Fibroblast of villous mesenchyme (primary cell): ENCODE measurements at places on chromosomes 11 and 22.

DNA sequence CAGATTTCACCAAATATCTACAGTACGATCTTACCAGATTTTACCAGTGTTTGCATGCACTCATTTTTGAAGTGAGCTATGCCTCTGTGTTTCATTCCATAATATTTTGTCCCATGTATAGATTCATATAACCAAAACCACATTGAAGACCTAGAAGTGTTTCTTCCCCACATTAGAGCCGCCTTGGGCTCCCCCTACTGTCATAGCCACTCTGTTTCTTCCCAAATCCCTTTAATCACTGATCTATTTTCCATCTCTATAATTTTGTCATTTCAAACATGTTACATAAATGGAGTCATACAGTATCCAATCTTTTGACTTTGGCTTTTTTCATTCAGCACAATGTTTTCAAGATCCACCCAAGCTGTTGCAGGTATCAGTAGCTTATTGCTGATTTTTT lies 12.7 kb downstream of the MRGPRX3 start:
- DNase-seq, result peak; percentile 1

DNA sequence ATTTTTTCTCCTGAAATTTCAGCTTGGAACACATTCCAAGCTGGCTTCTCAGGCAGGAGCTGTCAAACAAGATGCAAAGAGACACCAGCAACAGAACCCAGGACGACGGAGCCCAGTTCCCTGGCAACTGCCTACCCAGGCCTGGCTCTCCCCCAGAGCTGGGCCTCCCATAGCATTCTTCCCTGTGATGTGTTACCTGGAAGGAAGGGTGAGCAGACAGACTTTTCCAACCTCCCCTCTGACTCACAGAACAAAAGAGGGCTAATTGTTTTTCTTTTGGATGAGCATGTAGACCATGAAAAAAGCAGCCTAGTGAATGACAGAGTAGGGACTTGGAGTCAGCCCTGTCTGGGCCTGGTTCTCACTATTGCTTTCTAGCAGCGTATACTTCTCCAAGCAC lies 55.3 kb upstream of the BMAL1 start:
- DNase-seq, result no peak

DNA sequence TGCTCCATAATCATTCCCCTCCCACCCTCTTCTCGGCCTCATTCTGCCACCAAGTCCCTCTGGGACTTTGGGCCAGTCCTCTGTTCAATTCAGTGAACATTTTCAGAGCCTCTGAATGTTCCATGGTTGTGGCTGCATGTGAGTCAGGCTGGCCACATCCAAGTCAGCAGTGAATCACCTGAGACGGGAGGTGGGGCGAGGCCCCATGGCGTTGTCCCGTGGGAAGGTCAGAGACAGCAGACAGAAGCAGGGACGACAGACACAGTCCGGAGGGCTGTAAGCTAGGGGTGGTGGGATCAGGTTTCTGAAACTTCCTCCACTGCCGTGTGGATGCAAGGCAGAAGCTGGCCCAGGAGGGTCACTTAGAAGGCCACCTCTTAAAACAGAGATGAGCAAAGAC lies 324.8 kb downstream of the MN1 start:
- DNase-seq, result peak; percentile 25

DNA sequence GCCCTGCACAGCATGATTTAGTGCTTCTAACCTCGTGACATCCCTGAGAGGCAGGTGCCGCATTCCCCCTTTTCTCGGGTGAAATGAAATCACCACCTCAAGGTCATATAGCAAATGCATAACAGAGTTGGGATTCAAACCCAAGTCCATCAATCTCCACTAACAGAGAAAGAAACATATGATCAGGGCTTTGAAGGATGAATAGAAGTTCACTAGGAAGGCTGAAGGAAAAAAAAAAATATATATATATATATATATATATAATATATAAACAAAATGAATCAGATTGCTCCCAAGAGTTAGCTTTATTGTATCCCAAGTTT lies 12.1 kb upstream of the ARHGEF17 start:
- DNase-seq, result no peak

GRCh38 chr11:64097468-64098317 lies 62.0 kb downstream of the FLRT1 start:
- no peak for DNase-seq

- peak; percentile 84 for DNase-seq
Measured at GRCh38 chr22:33785283-33785968, 134.8 kb downstream of the LARGE1 start.

DNA sequence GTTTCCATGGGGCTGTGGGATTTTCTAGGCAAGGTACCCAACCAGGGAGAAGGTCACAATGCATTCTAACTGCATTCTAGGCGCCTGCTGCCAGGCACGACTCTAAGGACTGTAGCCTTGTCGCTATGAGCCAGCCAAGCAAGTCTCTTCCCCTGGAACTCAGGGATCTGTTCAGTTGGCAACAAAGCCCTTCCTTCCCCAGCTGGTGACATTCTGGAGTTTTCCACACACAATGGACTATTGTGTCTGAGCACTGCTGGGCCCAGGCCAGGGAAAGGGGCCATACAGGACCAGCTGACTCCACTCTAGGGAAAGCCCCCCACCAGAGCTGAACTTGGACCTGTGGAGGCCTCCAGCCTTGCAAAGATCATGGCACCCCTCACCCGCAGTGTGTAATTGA lies 116.8 kb downstream of the RRAS2 start:
- DNase-seq, result no peak

GRCh38 chr11:67372321-67372992 lies 941 bp downstream of the CLCF1 start:
- DNase-seq, result no peak

GRCh38 chr11:85029964-85030363 lies 597.2 kb downstream of the DLG2 start:
- peak; percentile 25 for DNase-seq

DNA sequence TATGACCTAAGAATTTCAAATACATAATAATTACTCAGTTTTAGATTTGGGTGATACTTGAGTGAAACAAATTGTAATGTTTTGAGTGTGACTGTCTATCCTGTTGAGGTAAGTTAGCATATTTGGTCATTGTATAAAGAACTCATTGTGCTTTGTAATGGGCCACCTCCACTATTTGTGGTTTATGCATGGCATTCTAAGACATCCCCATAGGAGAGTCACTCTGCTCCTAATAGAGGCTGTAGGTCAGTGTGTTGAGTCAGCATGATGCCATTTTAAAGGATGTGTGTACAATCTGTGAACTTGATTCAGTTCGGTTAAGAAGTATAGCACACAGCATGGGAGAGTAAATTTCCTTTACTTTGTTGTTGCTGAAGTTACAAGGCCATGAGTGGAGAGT lies 1112.4 kb downstream of the JRKL start:
- DNase-seq, result no peak

DNA sequence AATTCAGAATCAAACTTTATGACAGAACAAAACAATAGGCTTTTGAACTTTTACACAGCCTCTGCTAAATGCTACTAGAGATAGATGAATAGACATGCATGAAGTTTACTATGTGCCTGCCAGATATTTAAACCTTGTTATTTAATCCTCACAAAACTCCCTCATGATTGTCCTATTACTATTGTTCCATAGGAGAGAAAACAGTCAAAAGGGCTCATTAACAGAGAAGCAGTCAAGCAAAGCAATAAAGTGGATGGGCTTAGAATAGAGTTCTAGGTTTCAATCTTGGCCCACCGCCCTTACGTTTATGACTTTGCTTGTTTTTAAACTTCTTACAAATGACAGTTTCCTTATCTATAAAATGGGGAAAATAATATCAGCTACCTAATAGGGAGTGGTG lies 12.9 kb downstream of the CWC15 start:
- DNase-seq, result no peak

DNA sequence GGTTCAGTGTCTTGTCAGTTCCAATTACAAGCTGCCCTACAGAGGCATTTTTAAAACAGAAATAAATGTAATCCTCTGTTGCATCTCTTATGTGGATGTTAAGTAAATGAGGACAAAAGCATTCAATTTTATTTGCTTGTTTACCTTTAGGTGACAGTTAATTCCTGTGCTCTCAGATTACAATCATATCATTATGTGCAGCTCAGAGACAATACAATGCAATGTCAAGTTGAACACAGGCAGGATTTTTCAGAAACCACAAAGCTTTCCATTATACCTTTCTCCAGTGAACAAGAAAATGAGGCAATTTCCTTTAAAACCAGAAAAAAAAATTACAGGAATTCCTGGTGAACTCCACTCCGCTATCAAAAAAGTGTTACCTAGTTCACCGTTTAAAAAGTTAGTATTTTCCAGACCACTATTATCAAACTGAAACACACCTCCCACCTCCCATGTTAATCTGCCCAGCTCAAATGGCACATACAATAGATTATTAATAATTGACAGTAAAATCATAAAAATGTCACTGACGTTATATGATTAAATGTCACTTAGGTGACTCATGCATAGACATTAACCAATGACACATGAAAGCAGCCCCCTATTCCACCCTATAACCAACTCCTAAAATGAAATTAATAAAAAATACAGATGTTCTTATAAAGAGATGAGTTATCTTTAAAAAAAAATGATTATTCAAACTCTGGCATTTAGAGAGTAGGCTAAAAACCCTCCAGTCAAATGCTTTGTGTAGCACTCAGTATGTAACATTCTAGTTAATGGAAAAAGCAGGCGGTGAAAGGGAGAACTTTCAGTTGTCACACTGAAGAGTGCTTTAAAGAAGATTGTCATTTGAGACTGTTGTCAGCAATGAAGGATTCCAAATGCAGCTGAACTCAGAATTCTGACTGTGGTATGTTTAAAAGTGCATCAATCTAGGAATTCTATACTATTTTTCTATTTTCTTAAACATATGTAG lies 98.6 kb downstream of the MUC15 start:
- no peak for DNase-seq

DNA sequence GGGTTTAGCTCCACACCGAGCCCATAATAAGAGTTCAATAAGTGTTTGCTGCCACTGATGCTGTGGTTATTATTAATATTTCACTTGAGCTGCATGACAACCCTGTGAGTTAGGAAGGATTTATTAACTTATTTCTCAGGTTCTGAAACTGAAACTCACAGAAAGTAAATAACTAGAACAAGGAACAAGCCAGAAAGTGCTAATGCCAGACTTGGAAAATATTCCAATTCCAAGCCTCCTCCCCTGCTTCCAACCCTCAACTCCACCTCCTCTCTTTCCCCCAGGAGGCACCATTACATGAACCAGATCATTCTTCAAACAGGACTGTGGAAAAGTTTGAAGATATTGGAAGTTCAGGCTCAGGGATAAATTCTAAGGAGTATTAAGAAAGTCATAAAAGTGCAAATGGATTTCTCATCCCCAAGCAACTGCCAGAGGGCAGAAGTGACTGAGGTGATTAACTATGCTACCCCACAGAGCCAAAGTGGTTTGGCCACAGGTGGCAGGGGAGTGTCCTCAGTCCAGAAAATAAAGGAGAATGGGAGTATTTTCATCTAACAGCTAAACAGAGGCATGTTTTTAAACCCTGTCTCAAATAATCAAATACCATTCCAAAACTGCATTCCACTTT lies 3.2 kb upstream of the FJX1 start:
- no peak for DNase-seq

GRCh38 chr22:19849835-19850762 lies 4.6 kb downstream of the GNB1L start:
- no peak for DNase-seq

DNA sequence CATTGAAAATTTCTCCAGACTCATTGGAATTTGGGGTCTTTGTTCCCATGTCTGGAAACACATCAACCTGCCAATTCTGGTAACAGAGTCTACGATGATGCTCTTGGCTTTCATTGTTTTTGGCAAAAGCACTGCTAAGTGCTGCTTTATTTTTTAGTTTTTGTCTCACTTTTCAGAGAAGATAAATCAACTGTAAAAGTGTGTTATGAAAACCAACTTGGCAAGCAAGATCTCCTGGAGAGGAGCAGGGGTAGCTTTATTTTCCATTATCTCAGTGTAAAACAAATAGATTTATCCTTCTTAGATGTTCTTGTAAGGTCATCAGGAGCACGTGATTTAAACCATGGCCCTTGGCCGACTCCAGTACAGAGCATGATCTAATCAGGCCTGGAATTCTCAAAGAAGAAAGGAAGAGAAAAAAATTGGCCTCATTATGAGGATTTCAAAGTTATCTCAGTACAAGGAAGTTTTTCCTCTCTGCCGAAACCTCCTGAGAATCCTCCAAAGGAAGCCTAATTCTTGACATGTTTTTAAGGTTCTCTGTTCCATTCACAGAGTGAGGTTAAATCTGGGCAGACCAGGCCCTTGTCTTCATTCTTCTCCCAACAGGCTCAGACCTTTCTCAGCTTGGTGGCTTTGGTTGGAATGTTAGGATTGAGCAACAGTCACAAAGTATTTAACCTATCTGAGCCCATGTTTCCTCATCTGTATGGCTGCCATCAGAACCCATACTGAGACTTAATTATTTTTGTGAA lies 16.4 kb upstream of the PAMR1 start:
- DNase-seq, result peak; percentile 88

- no peak for DNase-seq
Measured at GRCh38 chr22:29022101-29022817, 39.4 kb downstream of the C22orf31 start.

GRCh38 chr22:30284666-30285065 lies 4.6 kb downstream of the CASTOR1 start:
- DNase-seq, result no peak

DNA sequence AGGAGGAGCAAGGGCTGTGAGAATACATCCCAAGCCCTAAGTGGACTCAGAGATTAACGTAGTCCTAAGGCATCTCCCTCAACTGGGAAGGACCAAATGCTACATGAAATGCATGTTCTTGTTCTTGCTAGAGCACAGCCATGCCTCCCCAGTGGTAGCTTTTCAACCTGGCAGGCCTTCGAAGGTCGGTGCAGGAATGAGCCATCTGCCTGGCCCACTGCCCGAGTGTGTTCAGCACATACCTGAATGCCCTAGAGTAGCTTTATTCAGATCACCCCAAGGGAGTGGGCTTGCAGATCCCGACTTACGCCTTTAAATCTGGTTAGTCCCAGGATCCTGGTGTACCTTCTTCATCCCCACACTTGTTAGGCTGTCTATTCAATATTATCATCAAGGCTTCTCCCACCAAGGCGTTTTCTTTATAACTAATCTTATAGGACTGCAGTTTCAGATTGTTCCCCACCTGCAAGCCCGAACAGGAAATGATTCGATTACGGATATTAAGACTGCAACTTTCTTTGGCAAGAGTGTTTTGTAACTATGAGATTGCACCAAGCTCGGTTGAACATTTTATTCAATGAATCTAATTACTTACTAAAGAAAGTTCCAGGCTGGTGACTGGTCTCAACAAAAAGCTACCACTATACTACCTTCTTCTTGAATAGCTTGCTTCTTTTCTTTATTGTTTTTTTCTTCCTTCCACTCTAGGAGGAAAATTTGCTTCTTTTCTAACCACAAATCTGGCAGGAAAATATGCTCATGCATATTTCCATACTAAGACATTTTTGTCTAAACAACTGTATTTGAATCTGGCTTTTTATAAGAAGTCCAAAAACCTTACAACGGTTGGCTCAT lies 115.6 kb downstream of the SGSM3 start:
- DNase-seq, result no peak

- DNase-seq, result no peak
Measured at GRCh38 chr22:42331014-42331413, 60.6 kb upstream of the TCF20 start.

DNA sequence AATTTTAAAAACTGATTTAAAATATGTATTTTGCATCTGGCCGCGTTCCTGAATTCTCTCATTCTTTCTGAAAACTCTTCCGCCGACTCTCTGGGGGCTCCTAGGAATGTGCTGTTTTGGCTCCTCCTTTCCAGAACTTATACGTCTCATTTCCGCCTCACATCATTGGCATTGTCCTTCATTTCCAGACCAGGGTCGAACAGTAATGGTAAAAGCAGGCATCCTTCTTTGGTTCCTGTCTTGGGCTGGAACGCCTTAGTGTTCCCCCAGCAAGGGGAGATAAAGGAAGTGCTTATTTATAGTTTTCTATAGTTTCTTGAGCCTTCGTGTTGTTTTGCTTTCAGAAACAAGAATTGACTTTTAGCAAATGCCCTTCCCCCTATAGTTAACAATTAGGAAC lies 10.9 kb upstream of the TNNT3 start:
- no peak for DNase-seq
